ENCODE measurements at places on chromosomes 16 and 17.

DNA sequence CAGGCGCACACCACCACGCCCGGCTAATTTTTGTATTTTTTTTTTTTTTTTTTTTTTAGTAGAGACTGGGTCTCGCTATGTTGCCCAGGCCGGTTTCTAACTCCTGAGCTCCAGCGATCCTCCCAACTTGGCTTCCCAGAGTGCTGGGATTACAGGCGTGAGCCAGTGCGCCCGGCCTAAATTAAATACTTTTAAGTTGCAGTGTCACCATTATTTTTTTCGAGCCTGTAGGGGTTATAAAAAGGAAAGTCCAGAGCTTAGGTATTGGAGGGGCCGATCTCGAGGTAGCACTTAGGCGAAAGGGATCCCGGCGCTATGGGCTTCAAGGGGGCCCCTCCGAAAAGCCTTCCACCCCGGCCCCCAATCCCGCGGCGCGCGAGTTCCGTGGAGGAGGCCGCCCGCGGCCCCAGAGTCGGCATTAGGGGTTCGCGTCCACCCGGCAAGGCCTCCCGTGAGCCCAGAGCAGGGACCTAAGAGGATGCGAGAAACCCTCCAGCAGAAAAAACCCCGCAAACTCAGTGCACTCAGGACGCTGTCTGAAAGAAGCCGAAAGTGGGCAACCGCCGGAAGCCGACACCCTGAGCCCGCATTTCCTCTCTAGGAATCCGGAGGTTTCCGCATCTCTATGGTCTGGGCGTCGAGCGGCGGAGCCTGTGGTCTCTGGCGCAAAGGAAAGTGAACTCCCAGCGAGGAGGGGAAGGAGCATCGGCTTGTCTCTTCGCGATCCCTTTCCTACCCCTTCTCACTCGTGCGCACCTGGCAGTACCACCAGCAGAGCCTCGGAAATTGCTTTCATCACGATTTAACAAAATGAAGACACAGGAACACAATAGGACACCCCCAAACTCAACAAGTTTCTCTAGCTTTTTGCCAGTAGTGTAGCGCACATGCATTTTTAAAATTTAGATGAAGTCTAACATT, 14.1 kb upstream of the RGS9 start:
- peak; percentile 45 for DNase-seq

DNA sequence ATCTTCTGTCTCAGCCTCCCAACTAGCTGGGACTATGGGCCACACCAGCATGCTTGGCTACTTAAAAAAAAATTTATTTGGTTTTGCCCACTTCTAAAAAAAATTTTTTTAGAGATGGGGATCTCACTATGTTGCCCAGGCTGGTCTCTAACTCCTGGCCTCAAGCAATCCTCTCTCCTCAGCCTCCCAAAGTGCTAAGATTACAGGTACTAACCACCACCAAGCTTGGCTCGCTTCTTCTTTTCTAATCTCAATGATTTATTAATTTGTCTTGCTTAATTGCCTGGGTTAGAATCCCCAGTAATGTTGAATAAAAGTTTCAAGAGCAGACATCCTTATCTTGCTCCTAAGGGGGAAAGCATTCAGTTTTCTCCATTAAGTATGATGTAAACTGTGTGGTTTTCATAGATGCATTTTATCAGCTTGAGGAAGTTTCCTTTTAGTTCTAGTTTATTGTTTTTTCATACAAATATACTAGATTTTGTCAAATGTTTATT, 65.8 kb upstream of the NACA2 start:
- no peak for DNase-seq

- no peak for DNase-seq
Measured at GRCh38 chr16:35745191-35745590, 2285.8 kb downstream of the TP53TG3F start.

DNA sequence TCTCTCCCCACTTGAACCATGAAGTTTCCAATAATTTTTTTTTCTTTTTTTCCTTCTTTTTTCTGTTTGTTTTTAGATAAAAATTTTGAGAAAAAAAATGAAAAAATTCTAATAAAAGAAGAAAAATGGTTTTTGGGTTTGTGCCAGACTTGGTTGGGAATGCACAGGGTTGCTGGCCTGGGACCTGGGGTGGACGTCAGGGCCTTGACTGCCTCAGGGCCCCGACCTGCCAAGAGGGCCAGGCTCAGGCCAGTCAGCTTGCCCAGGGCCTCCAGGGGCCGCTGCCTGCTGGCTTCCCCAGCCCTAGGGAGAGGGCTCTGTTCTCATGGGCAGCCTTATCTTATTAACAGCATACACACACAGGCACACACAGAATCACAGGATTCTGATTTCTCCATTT, 6.5 kb downstream of the TBX6 start:
- no peak for DNase-seq

DNA sequence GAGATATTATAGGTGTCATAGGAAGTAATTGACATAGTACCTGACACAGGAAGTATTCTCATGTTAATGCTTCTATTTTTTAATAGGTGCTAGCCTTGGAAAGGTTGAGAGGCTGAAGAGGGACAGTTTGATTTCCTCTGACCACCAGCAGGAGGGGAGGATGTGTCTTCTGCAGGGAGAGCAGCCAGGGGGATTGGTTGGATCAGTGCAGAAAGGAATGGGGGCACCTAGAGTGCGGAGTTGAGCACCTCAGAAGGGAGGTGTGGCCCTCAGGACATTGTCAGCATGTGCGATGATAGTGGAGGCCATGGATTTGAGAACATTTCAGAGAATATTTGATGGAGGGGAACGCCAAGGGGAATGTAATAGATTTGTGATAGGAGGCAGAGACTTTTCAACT, 23.4 kb downstream of the HAPSTR1 start:
- no peak for DNase-seq

- no peak for DNase-seq
Measured at GRCh38 chr16:25838724-25839186, 147.0 kb downstream of the HS3ST4 start.

GRCh38 chr16:62978451-62978850, 942.2 kb upstream of the CDH8 start:
- DNase-seq = no peak

- DNase-seq = no peak
Measured at GRCh38 chr16:73092236-73092781, 44.4 kb upstream of the ZFHX3 start.

GRCh38 chr16:5398203-5398602, 300.6 kb upstream of the EEF2KMT start:
- no peak for DNase-seq

DNA sequence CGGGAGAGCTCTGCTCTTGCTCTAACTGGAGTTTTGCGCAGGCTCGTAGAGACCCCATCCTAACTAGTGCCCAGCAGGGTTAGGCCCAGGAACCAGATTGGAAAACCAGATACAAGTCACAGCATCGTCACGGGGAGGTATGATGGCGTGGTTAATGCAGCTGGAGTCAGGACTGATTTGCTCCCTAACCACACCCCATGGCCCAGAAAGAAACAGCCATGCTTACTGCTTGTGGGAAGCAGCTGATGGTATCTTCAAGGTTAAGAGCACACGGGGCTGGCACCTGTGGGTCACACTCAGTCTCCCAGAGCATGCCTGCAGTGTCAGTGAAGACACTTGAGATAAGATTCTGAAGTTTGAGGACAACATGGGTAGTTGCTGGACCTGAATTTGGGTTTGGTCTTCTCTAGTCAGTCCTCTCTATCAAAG, 60.2 kb downstream of the WIPI1 start:
- DNase-seq = no peak

DNA sequence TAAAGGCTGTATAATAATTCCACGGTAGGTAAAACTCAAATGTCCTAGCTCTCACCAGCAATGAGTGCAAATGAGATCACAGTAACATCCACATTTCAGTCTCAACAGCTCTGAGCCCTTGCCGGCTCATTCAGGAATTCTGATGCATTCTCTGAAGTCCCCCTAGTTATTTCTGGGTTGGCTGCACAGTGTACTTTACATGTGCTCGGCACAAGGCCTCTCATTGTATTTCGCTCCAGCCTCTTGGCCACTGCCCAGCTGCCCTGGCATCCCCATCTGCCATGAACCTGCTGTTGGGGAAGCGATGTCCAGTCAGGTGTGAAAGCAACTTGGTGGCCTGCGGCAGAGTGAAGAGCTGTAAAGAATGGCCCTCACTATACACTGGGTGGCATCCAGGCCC, 14.3 kb downstream of the PRCD start:
- DNase-seq = no peak

- DNase-seq = no peak
Measured at GRCh38 chr16:85983606-85984230, 84.8 kb downstream of the IRF8 start.

DNA sequence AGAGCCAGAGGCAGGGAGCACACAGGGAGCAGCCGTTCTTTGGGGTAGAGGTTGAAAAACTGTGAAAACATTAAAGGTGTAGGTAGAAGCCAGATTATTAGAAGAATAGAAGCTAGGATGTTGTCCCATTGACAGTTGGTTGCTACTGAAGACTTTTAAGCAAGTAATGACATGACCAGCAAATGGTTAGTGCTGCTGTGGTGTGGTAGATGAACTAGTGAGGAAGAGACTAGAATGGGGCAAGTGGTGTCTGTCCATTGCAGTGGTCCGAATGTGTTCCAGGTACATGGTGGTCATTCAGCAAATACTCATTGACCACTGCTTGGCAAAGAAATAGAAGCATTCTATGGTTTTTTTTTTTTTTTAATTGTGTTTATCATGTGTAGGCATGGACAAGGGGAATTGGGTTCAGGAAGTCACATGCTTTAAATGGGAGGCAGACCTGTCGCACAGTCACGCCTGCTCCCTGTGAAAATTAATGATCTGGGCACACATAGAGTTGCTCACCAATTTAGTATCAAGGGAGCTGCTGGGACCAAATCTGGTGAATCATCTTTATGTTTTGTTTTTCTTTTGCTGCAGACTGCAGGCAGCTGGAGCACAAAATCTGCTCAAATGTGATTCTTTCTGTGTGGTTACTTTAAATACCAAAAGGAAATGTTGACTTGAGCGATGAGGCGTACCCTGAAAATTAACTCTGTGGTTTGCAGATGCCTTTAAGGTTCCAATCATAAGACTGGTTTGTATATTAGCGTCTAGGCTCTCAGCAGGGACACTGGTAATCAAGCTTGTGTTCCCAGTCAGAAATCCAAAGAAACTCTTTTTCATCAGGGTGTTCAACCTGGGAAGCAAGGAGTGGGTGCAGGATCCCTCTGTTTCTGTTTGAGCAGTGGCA, 30.7 kb downstream of the YPEL2 start:
- DNase-seq = no peak

GRCh38 chr16:72974142-72974769, 73.7 kb downstream of the ZFHX3 start:
- no peak for DNase-seq

DNA sequence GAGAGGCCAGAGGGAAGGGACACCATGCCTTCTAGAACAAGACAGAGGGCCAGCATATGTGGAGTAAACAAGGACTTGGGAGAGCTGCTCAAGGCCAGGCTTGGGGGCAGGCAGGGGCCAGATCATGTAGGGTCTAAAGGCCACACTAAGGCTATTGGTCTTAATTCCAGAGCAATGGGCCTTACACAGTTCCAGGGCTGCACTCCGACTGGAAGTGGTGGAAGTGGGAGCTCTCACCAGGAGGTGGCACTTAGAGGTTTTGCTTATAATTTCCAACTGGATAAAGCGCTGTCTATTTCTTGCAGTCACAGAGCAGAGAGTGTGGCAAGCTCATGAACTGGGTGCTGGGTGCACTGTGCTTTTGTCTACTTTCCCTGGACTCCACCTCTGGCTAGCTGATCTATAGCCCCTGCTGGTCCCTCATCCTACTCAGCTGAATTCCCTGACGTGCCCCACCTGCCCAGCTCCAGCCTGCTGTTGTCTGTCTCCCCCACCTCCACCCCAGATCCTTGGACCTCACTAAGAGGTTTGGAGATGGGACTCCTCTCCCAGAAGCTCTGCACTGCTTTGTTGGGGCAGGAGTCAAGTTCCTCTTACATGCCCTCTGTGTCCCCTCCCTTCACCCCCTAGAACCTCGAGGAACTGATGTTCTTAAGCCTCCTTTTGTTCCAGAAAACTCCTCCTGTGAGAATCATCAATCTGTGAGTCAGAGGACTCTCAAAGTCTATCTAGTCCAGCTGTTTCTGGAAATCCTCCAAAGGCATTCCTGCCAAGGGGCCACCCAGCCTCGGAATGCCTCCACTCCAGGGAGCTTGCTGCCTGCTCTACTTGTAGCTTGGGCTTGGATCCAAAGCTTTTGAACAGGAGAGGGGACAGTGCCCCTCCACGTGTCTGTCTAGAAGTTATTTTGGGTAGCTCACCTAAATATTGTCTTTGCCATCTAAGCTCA, 48.1 kb upstream of the KSR1 start:
- no peak for DNase-seq

DNA sequence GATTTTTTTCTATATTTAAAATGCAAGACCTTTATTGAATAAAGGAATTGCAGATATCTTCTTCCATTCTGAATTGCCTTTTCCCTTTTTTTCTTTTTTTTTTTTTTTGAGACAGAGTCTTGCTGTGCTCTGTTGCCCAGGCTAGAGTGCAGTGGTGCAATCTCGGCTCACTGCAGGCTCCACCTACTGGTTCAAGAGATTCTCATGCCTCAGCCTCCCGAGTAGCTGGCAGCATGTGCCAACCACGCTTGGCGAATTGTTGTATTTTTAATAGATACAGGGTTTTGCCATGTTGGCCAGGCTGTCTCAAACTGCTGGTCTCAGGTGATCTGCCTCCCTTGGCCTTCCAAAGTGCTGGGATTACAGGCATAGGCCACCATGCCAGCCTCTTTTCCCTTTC, 151.5 kb downstream of the CEP112 start:
- no peak for DNase-seq

DNA sequence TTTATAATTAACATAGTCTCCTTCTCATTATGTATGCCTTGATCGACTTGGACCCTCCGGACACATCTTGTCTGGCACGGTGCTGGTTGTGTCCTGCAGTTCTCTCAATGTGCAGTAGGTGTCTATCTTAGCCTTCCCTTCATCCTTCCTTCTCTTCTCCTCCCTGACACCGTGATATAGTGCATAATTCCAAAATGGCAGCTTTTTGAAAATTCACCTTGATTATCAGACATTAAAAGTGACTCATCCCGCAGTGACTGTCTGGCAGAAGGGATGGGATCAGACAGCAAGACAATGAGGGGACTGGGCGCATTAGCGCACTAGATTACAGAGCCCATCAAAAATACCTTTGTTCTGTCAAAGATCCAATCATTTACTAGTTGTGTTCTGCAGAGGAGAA, 70.0 kb upstream of the PMFBP1 start:
- no peak for DNase-seq

GRCh38 chr17:8463099-8463498, 27.4 kb downstream of the NDEL1 start:
- no peak for DNase-seq

Measured in activated gamma-delta T cell (primary cell).